Right lobe of liver (tissue), 6 donors: ENCODE measurements at places on chromosomes 7 and 10.

- DNase-seq: no peak
These were observed 27.9 kb downstream of the CDH23 start for GRCh38 chr10:71424496-71425194.

- DNase-seq: no peak
These were observed 310.6 kb downstream of the PARD3 start for GRCh38 chr10:34504534-34504933.

GRCh38 chr7:21028186-21028585 lies 241.5 kb upstream of the SP8 start:
- no peak for DNase-seq

GRCh38 chr10:58758321-58758720 lies 245.6 kb downstream of the BICC1 start:
- DNase-seq: no peak

- DNase-seq: no peak
These were observed 303.3 kb upstream of the SEMA3A start for GRCh38 chr7:84497873-84498272.

- DNase-seq: no peak
These were observed 77.6 kb downstream of the C10orf90 start for GRCh38 chr10:126592901-126593300.

- no peak for DNase-seq
These were observed 135.0 kb downstream of the GATA3 start for GRCh38 chr10:8189458-8189857.

GRCh38 chr10:72887043-72887442 lies 6.5 kb upstream of the OIT3 start:
- no peak for DNase-seq
